Naive thymus-derived CD4-positive, alpha-beta T cell (primary cell): ENCODE measurements at places on chromosomes 3 and 15. TPM values are rescaled to one million over a fixed set of nuclear protein-coding genes. Genes with fewer than 3 reads are reported as not detected.

Gene SLC24A5
- polyA plus RNA-seq: not detected

Gene LSMEM2
- polyA plus RNA-seq: 0.15 TPM

Gene CRYBG3
- 0.86 TPM for polyA plus RNA-seq

Gene PLCD1
- polyA plus RNA-seq: 26.3 TPM

Gene CPN2
- not detected for polyA plus RNA-seq

GRCh38 chr3:79653266-79653830 is 114.5 kb downstream of the ROBO1 start:
- DNase-seq: no peak

GRCh38 chr3:98259707-98260106 is 4.3 kb upstream of the OR5H6 start:
- no peak for DNase-seq

- DNase-seq: no peak
Observed at GRCh38 chr3:47377186-47377585, 3.6 kb upstream of the PTPN23 start.

- peak; percentile 13 for DNase-seq
Observed at GRCh38 chr15:91522605-91523332, 330.7 kb upstream of the SLCO3A1 start.

DNA sequence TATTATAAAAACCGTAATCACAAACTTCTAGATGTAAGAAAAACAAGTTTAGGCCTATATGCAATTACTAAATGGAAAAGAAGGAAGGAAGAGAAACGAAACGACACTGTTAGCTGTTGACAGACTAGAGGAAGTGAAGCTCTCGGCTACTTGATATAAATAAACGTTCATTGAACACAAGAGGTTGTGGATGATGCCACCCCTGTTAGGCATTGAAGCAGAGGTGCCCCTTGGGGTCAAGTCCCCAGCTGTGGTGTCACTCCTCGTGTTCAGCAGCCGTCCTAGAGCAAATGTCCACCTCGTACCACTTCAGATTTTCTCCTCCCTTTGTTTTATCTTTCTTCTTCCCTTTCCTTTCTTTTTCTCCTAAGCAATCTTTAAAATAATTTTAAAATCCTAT is 146.5 kb upstream of the UBE2E1 start:
- DNase-seq: no peak
